Stimulated activated CD8-positive, alpha-beta memory T cell treated with anti-CD3 and anti-CD28 coated beads, Interleukin-4, amount 100 ng/mL, for 1 hour (primary cell): ENCODE measurements at places on chromosomes 16 and 17.

DNA sequence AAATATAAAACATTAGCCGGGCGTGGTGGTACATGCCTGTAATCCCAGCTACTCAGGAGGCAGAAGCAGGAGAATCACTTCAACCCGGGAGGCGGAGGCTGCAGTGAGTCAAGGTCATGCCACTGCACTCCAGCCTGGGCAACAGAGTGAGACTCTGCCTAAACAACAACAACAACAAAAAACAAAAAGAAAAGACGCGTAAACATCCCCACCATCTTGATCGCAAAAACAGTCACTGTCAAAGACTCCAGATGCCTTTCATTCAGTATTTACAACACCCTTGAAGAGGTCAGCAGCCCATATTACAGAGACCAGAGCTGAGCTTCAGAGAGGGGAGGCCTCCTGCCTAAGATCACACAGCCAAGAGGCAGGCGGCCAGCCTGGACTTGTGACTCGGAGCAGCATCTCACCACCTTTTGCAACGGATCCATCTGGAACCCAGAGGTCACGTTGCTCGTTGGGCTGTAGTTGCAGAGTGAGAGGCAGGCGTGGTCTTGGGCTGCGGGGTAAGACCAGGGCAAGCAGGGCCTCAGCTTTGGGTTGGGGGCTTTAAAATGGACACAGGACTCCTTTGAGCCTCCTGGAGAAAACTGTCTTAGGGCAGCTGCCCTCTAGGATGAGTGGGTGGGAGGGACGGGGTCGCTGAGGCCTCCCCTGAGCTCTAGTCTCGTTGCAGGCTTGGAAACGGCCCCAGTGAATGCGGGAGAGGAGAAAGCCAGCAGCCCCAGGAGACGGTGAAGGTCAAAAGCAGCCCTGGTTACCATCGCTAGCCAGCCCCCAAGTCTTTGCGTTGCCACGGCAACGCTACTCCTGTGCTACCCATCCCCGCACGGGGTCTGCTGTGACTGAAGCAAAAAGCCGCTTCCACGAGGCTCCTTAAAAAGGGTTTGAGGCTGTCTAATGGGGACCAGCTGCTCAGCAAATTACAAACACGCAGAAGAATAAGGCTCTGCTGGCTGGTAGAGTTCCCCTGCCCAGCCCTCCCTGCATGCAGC is 26.1 kb downstream of the LGALS3BP start:
- no peak for DNase-seq

GRCh38 chr16:10526962-10527361 is 53.4 kb downstream of the EMP2 start:
- DNase-seq: no peak

DNA sequence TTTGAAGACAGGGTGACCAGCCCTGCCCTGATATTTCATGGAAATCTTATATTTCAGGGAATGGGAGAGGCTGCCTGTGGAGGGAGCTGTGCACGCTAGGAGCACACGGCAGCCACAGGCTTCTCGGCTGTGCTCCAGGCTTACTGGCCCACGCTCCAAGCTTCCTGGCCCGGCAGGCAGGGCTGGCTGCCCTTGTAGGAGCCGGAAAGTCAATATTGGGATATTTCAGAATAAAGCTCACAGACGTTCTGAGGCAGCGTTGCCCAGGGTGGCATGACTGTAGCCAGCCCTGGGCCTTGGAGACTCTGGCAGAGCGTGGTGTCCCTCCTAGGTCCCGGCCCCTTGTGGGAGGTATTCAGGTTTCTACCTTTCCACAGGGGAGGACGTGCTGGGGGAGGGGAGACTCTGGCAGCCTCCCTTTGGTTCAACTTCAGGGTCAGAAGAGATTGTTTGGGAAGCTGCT is 95.6 kb downstream of the NPIPB11 start:
- no peak for DNase-seq

DNA sequence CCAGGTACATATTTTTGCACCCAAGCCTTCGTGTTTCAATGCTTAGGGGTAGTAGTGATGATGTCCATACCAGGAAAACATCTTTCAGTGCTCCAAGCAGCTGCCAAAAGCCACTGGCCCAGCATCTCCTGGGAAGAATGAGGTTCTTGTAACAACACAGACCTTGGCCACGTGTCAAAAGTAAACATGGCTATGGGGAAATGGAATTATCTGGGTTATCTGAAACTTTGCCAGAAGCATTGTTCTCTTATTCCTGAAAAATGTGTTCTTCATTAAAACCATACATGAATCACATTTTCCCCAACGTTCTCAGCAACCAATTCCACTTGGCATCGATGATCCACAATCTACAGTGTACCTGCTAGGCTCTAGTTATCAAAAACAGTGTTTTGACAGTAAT is 524.2 kb upstream of the EEF2KMT start:
- DNase-seq: no peak

- DNase-seq: no peak
Measured at GRCh38 chr17:57447357-57447989, 191.2 kb downstream of the MSI2 start.

- DNase-seq: no peak
Measured at GRCh38 chr16:86899757-86900156, 321.4 kb downstream of the FOXL1 start.

- no peak for DNase-seq
Measured at GRCh38 chr17:63434951-63435571, 11.0 kb downstream of the CYB561 start.

- DNase-seq: peak; percentile 48
Measured at GRCh38 chr16:85935974-85936760, 37.2 kb downstream of the IRF8 start.

GRCh38 chr17:63070031-63070430 is 104.0 kb downstream of the TANC2 start:
- DNase-seq: no peak

- no peak for DNase-seq
Measured at GRCh38 chr17:20926532-20926931, 116.3 kb downstream of the USP22 start.

- DNase-seq: no peak
Measured at GRCh38 chr17:72238157-72238673, 117.4 kb downstream of the SOX9 start.

- no peak for DNase-seq
Measured at GRCh38 chr16:67030221-67030962, 1.4 kb downstream of the CBFB start.

- no peak for DNase-seq
Measured at GRCh38 chr16:87202346-87202745, 114.8 kb downstream of the C16orf95 start.

DNA sequence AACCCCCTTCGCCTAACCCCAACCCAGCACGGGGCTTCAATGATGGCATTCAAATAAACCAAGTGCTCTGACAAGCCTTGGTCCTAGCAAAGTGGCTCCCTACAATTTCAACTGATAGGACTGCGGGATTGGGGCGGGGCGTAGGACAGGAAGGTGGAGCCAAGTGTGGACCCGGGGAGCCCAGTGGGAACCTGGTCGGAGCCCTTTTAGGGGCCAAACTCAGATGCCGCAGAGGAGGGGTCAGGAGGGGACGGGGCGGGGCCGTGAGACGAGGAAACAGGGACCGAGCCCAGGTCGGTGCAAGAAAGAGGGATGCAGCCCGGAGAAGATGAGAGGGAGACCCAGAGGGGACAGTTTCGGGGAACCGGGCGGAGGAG is 13.2 kb upstream of the CDIPT start:
- no peak for DNase-seq

DNA sequence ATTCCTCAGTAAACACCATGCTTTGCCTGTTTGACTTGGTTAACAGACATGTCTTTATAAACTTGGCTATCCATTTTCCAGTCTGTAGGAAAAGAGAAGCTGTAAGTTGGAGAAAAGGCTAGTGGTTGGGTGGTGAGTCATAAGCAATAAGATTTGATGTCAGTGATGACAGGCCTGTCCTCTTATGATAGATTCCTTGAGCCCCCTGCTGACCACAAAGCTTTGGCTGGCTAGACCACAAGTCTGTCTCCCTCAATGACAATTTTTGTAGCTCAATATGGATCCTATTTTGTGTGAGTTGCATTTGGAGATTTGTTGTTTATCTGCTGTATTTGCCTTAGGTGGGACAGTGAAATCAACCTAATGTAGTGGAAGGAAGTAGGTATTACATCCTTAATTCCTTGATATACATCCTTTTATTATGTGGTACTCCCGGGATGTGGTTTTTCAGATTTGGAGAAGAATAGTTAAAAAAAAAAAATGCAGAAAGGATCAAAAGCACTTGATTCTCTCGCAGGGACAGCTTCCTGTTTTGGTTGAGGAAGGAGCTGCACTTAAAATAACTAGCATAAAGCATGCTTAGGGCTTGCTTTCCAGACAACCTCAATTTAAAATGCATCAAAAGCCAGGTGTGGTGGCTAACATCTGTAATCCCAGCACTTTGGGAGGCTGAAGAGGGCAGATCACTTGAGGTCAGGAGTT is 67.4 kb downstream of the SIAH1 start:
- DNase-seq: no peak

DNA sequence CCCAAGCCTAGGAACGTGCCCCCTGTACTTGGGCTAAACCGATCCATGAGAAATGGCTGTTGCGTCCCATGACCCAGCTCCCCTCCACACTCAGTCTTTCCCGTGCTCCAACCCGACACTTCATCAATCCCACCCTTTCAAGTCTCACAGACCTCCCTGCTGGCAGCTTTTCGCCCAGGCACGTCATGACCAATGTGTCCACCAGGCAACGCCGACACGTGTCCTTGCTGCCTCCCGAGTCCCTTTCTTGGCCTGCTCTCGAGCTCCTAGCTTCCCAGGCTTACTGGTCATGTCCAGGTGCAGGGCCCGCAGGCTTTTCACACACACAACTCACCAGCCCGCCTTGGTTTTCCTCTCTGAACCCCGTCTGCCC is 12.2 kb downstream of the MNT start:
- no peak for DNase-seq

- DNase-seq: no peak
Measured at GRCh38 chr17:4947411-4948165, 742 bp downstream of the PFN1 start.

- no peak for DNase-seq
Measured at GRCh38 chr16:12480916-12481315, 322.8 kb downstream of the CPPED1 start.

- no peak for DNase-seq
Measured at GRCh38 chr16:30965436-30965835, 7.9 kb downstream of the SETD1A start.

- no peak for DNase-seq
Measured at GRCh38 chr16:14569213-14569612, 60.8 kb downstream of the PARN start.
